ENCODE measurements at places on chromosomes 5 and 9.

DNA sequence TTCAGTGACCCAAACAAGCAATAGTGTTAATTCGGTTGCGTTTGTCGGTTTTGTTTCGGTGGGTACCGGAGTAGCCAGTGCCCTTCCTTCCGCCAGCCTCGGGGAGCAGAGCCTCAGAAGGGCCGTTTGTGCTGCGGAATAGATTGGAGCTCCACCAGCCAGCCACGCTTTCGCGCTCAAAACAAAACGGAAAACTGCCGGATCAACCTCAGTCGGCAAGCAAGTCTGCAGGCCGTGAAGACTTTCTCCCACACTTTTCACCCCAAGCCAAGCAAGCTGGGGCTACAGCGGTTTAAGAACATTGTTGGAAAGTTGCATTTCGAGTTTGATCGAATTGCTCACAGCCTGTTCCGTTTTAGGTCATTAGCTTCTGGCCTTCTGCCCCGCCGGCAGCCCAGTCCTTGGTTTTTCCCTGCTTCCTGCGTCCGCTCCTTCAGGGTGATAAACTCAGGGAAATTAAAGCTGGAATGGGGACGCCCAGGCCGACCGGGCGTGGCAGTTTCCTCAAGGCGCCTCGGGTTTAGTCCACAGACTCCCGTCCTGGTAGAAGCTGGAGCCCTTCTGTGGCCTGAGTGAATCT is 803 bp upstream of the CCNO start:
- DNase-seq = peak; percentile 5

- DNase-seq = no peak
These were observed 4.6 kb downstream of the ISL1 start for GRCh38 chr5:51387884-51388275.

DNA sequence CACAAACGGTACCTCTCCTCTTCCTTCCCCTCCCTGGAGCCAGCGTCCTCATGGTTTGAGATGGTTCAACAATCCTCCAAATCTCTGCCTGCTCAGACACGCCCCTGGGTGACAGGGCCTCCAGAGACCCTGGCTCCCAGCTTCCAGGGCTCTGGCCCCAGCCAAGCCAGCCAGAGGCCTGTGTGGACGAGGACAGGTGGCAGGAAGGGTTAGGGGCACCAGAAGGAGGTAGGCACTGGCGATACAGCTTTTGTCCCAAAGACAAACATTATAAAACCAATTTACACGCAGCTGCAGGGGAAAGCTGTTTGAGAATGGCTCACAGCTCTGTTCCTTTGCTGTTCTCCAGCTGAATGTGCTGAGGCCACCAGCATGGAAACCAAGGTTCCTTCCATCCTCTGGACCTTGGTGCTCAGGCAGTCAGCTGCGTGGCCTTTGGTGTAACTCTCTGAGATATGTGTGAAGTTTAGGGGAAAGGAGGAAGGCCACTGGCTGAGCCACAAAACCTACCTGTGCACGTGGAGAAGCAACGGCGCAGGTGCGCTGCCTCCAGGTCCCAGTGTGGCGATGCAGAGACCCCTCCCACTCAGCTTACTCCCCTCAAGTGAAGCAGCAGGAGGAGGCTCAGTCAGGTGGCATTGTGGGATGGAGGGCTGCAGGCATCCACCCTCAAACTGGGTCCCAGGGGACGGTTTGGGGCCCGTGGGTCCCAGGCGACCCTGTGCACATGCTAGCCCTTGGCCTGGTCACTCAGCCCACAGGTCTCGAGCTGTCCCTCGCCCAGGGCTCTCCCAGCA is 4.3 kb upstream of the QRFP start:
- no peak for DNase-seq

DNA sequence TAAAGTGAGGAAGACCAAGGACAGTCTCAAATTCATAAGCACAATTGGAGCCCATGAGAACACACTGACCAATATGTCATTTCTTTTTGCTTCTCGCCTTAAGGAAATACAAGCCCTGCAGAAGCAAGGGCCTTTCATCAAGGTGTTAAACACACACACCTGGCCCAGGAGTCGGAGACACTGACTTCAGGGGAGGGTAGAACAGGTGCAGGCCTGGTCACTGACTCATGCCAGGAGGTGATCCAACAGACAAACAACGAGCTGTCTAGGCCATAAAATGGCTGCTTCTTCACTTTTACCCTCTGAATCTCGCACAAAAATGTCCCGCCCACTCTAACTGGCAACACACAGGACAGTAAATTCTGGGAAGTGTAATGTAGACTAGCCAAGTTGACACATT is 62.7 kb downstream of the RGMB start:
- no peak for DNase-seq

GRCh38 chr9:17723656-17724055 is 144.8 kb downstream of the SH3GL2 start:
- DNase-seq = no peak

- DNase-seq = no peak
These were observed 6.2 kb downstream of the GZMA start for GRCh38 chr5:55108661-55109060.

GRCh38 chr9:35828716-35829083 is at the start of gene FAM221B:
TSS of gene FAM221B (minus strand) at chr9:35828732. CDS start at chr9:35826161, 2,571 bp downstream.
- DNase-seq = no peak

GRCh38 chr9:21592063-21592338 is 109.9 kb upstream of the IFNE start:
- no peak for DNase-seq

- no peak for DNase-seq
These were observed 1275.7 kb downstream of the PTPRD start for GRCh38 chr9:9337129-9337528.

GRCh38 chr5:106755789-106756188 is 914.9 kb downstream of the EFNA5 start:
- no peak for DNase-seq

DNA sequence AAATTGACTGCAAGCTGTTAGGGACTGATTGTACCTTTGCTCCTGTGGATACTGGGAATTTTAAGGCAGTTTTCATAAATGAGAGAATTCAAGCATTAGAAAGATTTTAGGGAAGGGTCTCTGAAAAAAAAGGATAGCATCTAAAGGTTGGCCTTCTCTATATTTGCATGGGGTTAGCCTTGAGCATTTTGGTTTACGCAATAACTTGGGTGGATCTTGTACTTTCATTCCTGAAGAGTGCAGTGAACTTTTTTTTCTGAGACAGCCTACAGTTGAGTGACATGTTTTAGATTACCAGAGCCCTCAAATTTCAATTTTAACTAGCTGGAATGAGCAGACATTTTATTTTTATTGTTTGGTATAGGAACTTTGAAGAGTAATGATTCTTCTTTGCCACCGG is 91.6 kb upstream of the NR3C1 start:
- no peak for DNase-seq

GRCh38 chr5:109089191-109089590 is 320.6 kb downstream of the PJA2 start:
- DNase-seq = no peak

- no peak for DNase-seq
These were observed 10.8 kb downstream of the GFRA3 start for GRCh38 chr5:138263581-138263980.

GRCh38 chr9:18398038-18398437 is 75.9 kb upstream of the ADAMTSL1 start:
- DNase-seq = no peak

DNA sequence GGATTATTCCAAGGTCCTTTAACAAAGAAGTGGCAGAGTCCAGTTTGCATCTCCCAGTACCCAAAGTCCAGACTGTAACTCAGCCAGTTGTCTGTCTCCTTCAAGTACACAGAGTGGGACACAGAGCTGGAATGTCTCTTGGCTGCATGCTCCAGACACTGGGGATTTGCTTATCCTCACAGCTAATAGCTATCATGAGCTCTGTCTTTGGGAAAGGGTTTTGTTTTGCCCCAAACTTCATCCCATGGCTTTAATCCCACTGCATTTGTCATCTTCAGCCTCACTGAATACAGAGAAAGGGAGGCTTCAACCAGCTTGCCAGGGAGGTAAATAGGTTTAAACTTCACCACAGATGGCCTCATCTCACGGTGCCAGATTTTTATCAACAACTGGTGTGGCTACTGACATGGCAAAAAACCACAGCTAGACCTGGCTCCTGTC is 412.2 kb upstream of the SLC24A2 start:
- DNase-seq = no peak

GRCh38 chr9:136078024-136078423 is 17.1 kb downstream of the NACC2 start:
- DNase-seq = no peak

DNA sequence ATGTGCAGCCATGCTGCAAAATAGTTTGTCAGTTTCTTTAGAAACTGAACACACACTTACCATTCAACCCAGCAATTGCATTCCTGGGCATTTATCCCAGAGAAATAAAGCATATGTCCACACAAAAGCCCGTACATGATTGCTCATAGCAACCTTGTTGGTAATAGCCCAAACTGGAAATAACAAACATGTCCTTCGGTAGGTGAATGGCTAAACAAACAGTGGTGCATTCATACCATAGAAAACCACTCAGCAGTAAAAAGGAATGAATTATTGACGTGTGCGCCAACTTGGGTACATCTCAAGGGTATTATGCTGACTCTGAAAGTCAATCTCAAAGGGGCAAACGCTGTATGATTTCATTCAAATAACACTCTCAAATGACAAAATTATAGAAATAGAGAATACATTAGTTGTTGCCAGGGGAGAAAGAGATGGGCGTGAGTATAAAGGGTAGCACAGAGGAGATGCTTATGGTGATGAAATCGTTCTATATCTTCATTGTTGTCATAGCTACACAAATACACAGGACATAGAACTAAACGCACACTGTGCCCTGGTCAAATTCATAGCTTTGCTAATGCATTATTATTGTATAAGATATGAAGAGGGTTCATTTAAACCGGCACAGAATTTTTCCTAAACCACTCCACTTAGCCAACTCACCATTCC is 58.2 kb downstream of the DRD1 start:
- DNase-seq = no peak

DNA sequence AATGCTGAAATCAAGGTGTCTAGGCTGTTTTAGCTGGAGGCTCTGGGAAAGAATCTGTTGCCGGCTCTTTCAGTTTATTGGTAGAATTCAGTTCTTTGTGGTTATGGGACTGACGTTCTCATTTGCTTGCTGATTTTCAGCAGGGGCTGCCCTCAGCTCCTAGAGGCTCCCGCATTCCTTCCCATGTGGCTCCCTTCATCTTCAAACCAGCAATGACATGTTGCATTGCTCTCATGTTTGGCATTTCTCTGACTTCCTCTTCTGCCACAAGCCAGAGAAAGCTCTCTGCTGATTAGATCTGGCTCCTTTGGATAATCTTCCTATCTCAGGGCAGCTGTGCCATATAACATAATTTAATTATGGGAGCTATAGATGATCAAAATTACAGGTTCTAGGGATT is 360.3 kb downstream of the LRRC70 start:
- no peak for DNase-seq

DNA sequence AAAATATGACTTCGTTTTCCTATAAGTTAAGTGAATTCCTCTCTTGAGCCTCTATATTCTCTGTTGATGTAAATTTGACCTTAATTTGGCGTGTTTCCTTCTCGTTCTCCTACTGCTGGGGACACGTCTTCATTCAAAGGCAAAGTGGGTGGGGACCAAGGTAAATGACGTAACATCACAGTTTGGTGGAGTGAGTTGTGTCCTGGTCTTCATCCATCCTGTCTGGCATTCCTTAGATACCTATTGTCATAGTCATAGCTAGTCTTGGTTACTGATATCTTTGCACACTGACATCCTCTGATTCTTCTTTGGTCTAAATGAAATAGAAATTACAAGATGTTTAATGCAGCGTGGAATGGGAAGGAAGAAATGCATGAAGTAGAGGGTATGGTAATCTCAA is 108.5 kb downstream of the NNT start:
- no peak for DNase-seq

- DNase-seq = no peak
These were observed 64.8 kb downstream of the GRIN3A start for GRCh38 chr9:101673642-101674041.

DNA sequence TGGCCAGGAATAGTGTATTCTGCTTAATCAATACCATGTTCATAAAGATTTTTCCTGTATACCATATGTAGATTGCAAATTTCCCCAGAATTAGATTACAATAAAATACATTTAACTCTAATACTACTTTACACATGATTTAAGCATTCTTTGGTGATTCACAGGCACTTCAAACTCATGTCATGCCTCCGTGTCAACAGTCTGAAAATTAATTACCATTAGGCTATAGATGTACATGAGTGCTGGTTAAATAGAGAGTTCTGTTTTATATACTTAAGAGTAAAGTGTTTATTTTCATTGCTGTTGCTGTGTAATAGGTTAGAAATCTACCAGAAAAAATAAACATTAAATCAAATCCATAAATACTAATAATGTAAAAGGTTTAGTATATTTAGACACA is 159.8 kb downstream of the ZSWIM6 start:
- no peak for DNase-seq

DNA sequence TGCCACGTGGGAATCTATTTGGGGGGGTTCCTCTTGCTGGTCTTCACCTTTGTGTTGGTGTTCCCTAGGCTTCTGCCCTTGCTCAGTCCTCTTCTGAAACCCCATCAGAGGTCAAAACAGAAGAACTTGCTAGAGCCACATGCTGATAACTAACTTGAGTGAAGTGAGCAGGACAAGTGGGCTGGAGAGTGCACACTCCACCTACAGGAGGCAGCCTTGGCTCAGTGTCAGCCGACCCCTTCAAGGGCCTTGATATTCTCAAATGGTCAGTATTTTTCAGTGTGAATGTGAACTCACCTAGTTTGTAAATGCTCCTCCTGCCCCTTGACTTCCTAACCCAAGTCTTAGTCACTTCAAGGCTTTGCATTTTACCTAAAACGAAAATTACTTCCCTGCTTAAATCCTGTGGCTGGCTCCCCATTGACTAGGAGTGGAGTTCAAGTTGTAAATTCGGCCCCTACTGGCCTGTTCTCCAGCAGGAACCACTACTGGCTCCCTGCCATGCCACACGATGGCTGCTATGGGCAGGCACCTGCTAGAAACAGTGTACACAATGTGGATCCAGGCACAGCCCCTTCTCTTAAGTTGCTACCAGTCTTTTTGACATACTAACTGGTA is 3.6 kb upstream of the SLC1A3 start:
- DNase-seq = no peak

- no peak for DNase-seq
These were observed 385.3 kb upstream of the RIOK2 start for GRCh38 chr5:97568382-97568781.

DNA sequence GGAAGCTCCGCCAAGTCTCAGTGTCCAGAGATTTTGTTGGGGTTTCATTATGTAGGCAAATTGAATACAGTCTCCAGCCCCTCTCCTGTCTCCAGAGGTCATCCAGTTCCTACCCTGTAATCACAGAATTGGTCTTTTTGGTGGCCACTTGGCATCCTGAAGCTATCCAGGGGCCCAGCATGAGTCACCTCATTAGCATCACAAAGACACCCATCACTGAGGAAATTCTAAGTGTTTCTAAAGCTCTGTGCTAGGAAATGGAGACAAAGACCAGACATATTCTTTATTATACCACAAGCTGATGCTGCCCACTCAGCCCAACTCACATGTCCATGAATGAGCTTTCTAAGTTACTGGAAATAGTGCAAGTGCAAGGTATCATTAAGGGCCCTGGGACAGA is 229.9 kb downstream of the DOCK8 start:
- no peak for DNase-seq

Data from immature natural killer cell (primary cell).